ENCODE measurements at places on chromosomes 6 and 20. TPM values are rescaled to one million over a fixed set of nuclear protein-coding genes. Genes with fewer than 3 reads are reported as not detected.
A peak's percentile ranks its signal among the peaks of the same experiment; 100 is the strongest.

FOXF2 gene
- not detected for polyA plus RNA-seq

TAB2 gene
- 9.5 TPM for polyA plus RNA-seq

ARHGAP40 gene
- polyA plus RNA-seq, result not detected

STX11 gene
- polyA plus RNA-seq, result 8.0 TPM

SAYSD1 gene
- polyA plus RNA-seq, result 18.1 TPM

DNA sequence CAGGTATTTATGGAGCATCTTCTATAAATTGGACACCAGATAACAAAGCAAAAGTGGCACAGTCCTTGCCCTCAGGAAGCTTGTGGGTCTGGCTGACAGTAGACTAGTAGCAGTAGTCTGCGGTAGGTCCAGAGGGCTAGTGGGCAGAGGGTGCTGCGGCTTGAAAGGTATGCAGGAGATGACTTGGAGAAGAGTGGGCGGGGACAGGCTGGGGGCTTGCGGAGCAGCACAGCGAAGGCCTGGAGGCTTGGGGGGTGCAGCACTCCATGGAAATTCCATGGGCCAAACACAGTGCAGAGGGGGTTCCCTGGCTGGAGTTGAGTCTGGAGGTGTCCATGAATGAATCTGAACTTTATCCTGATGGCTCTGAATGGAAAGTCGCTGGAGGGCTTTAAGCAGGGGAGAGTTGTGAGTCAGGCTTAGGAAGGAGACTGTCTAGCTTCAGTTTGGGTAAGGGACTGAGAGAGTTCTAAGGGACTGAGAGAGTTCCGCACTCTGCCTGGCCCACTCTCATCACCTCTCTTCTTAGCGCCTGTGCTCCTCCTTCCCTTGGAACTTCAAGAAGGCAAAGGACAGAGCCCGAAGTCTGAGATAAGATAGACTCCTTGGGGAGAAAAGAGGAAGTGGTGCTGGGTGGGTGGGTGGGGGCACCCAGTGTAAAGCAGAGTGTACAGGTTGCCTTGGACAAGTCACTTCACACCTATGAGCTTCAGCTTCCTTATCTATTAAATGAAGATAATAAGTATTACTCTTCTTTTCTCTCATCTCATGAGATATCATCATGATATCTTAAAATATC lies 8.8 kb downstream of the PKIG start:
- no peak for DNase-seq
- no peaks in the 10 kb centered on the region for H3K4me1 ChIP-seq
- H3K4me3 ChIP-seq, result no peak overlapping the region
- peak overlapping the region; percentile 9 for H3K27ac ChIP-seq
- no peaks in the 10 kb centered on the region for H3K36me3 ChIP-seq
- no peaks in the 10 kb centered on the region for H3K27me3 ChIP-seq

GRCh38 chr6:9250852-9251251 lies 815.5 kb upstream of the SLC35B3 start:
- no peak overlapping the region for H3K27ac ChIP-seq
- no peak overlapping the region for H3K4me3 ChIP-seq
- no peaks in the 10 kb centered on the region for H3K36me3 ChIP-seq
- no peak for DNase-seq

DNA sequence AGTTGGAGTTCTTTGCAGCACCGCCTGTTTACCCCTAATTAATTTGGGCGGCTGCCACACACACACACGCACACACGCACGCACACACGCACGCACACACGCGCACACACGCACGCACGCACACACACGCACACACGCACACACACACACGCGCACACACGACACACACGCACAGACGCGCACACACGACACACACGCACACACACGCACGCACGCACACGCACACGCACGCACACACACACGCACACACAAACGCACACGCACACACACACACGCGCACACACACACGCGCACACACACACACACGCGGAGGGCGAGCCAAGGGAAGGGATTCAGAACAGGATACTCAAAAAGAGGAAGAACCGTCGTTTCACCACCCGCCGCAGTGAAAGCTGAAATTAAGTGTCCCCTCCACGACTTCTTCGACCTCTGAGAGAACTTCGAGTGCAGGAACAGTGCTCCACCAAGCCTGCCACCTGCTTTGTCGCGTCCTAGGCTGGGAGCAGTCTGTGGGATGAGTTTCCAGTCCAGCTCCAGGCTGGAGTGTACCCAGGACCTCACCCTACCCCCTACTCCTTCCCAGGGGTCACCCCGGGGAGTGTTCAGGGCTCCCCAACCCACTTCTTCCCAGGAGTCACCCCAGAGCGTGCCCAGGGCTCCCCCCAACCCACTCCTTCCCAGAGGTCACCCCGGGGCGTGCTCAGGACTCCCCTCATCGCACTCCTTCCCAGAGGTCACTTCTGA lies 1.1 kb downstream of the RNASET2 start:
- DNase-seq, result peak; percentile 20
- H3K4me1 ChIP-seq, result peaks cover 52% of the 10 kb centered on the region
- peaks cover 2% of the 10 kb centered on the region for H3K36me3 ChIP-seq
- peak overlapping the region; percentile 91 for H3K27ac ChIP-seq
- no peaks in the 10 kb centered on the region for H3K27me3 ChIP-seq

- H3K4me3 ChIP-seq, result peak overlapping the region; percentile 94
- H3K4me1 ChIP-seq, result peaks cover 59% of the 10 kb centered on the region
- peak overlapping the region; percentile 94 for H3K27ac ChIP-seq
- no peak for DNase-seq
- H3K36me3 ChIP-seq, result no peaks in the 10 kb centered on the region
- no peaks in the 10 kb centered on the region for H3K27me3 ChIP-seq
Measured at GRCh38 chr6:111604259-111605099, 1.2 kb downstream of the TRAF3IP2 start.

DNA sequence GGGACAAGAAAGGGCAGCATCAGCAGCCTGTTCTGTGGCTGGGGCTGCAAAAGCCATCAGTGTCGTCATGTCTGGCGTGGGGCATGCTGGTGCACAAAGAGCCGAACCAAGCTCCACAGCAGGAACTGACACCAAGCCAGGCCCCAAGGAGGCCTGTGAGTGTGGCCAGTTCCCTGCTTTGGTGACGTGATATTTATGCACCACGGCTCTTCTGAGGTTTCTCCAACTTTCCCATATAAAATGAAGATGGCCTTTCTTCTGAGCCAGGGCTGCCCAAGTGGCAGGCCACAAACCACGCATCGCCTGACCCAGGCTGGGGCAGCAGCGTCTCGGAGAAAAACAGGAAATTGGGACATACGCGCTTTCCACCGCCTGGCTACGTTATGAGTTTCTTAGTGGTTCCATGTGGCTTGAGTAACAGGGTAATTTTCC lies 109.9 kb downstream of the RIN2 start:
- no peak overlapping the region for H3K4me3 ChIP-seq
- no peak for DNase-seq
- no peaks in the 10 kb centered on the region for H3K36me3 ChIP-seq
- H3K4me1 ChIP-seq, result no peaks in the 10 kb centered on the region

- H3K4me3 ChIP-seq, result no peak overlapping the region
- H3K36me3 ChIP-seq, result no peaks in the 10 kb centered on the region
- no peaks in the 10 kb centered on the region for H3K27me3 ChIP-seq
- no peak for DNase-seq
- no peak overlapping the region for H3K27ac ChIP-seq
Measured at GRCh38 chr20:41350408-41350962, 9.9 kb downstream of the LPIN3 start.

DNA sequence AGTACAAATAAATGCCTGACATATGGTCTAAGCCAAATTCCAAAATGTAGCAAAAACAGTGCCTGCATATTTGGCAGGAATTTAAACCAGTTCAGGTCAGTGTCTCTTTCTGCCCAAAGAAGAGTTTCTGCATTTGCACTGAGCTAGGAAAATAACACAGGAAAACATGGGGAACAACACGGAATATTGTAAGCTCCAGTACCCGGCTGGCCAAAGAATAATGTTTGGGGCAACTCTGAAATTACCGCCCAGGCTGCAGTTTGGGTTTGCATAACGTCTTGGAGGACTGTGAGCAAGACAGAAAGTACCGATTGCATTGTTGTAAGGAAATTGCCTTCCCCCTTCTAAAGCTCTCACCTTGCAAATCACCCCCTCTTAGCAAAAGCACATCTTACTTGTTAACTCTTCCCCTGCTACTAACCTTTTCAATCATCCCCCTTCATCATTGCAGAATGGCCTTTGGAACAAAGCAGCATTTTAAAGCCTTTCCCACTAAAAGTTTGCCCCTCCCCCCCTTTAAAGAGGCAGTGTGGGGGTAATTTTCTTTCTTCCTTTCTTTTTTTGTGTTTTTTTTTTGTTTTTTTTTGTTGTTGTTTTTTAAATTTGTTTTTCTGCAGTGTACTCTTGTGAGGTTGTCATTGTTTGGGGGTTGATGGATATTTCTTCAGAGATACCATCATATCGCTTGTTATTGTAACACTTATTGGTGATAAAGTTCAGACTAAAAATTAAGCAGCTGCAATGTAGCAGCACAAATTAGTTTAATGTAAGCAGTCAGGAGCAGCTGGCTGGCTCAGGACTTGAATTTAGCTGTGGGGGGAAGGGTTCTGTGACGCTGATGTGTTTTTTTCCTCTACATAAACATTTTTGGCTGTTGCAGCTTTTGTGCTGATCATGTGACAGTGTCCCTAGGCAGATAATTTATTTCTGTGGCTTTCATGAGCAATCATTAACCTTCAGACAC lies 100.0 kb upstream of the CITED2 start:
- no peak overlapping the region for H3K27ac ChIP-seq
- peaks cover 6% of the 10 kb centered on the region for H3K27me3 ChIP-seq
- H3K36me3 ChIP-seq, result no peaks in the 10 kb centered on the region
- no peak overlapping the region for H3K4me3 ChIP-seq
- no peak for DNase-seq

GRCh38 chr6:95601133-95601532 lies 23.8 kb downstream of the MANEA start:
- no peaks in the 10 kb centered on the region for H3K4me1 ChIP-seq
- H3K27me3 ChIP-seq, result no peaks in the 10 kb centered on the region
- no peak for DNase-seq
- no peak overlapping the region for H3K4me3 ChIP-seq
- H3K27ac ChIP-seq, result no peak overlapping the region

- peak; percentile 54 for DNase-seq
- peaks cover 22% of the 10 kb centered on the region for H3K4me1 ChIP-seq
- peak overlapping the region; percentile 56 for H3K4me3 ChIP-seq
- H3K27me3 ChIP-seq, result no peaks in the 10 kb centered on the region
- peak overlapping the region; percentile 75 for H3K27ac ChIP-seq
Measured at GRCh38 chr20:5056801-5057599, 55.7 kb upstream of the SLC23A2 start.

- no peaks in the 10 kb centered on the region for H3K36me3 ChIP-seq
- H3K4me3 ChIP-seq, result no peak overlapping the region
- DNase-seq, result no peak
Measured at GRCh38 chr6:156190270-156190669, 586.9 kb upstream of the ARID1B start.

- peaks cover 10% of the 10 kb centered on the region for H3K36me3 ChIP-seq
- no peaks in the 10 kb centered on the region for H3K27me3 ChIP-seq
- no peak for DNase-seq
Measured at GRCh38 chr6:20575125-20575524, 40.9 kb downstream of the CDKAL1 start.

- H3K27ac ChIP-seq, result no peak overlapping the region
- peaks cover 24% of the 10 kb centered on the region for H3K4me1 ChIP-seq
- DNase-seq, result no peak
- no peak overlapping the region for H3K4me3 ChIP-seq
Measured at GRCh38 chr6:52555518-52556233, 21.2 kb downstream of the TRAM2 start.

DNA sequence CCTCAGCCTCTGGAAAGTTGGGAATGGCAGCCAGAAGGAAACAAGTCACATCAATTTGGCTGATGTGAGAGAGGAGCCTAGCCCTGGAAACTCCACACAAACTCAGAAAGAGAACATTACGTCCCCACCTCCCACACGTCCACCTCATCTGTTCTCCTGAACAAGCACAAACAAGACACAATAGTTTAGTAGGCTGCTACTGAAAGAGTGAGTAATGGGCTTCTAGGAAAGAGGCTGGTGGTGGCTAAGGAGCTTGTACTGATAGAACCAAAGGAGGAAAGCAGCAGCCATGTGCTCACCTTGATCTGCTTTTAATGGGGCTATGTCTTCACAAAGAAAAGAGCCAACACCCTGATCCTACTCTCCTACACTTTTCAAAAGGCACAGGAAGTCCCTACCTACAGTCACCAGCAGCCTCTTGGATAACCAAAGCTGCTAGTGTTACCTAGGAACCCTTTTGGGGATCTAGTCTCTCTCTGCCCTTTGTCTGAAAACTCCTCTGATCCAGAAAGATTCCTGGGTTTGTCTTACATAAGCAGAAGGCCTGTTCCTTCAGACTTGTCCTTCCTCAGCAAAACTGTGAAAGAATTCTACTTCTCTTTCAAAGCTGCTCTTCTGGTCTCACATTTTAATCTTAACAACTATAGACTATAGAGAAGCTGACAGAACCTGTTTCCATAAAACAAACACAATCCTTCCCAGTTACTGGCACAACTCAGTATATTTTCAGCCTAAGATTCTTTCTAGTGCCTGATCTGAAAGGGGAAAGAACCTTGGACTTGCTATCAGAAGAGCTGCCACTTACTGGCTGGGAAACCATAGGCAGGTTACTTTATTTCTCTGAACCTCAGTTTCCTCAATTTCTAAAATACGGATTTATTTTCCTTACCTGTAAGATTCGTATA lies 3.1 kb downstream of the PLAGL2 start:
- no peaks in the 10 kb centered on the region for H3K36me3 ChIP-seq
- DNase-seq, result no peak
- peak overlapping the region; percentile 22 for H3K27ac ChIP-seq
- peaks cover 66% of the 10 kb centered on the region for H3K4me1 ChIP-seq
- H3K27me3 ChIP-seq, result no peaks in the 10 kb centered on the region
- H3K4me3 ChIP-seq, result no peak overlapping the region

- no peak overlapping the region for H3K4me3 ChIP-seq
- peaks cover 3% of the 10 kb centered on the region for H3K27me3 ChIP-seq
- no peaks in the 10 kb centered on the region for H3K36me3 ChIP-seq
- DNase-seq, result no peak
Measured at GRCh38 chr6:39880594-39880993, 53.7 kb downstream of the MOCS1 start.

GRCh38 chr6:39396854-39397253 lies 74.4 kb upstream of the KCNK16 start:
- H3K27me3 ChIP-seq, result no peaks in the 10 kb centered on the region
- H3K27ac ChIP-seq, result no peak overlapping the region
- H3K4me3 ChIP-seq, result no peak overlapping the region
- H3K36me3 ChIP-seq, result no peaks in the 10 kb centered on the region
- H3K4me1 ChIP-seq, result no peaks in the 10 kb centered on the region

- H3K27me3 ChIP-seq, result no peaks in the 10 kb centered on the region
- H3K4me3 ChIP-seq, result no peak overlapping the region
- no peaks in the 10 kb centered on the region for H3K36me3 ChIP-seq
- DNase-seq, result no peak
- peaks cover 4% of the 10 kb centered on the region for H3K4me1 ChIP-seq
- no peak overlapping the region for H3K27ac ChIP-seq
Measured at GRCh38 chr6:79776076-79776475, 144.9 kb downstream of the SH3BGRL2 start.

GRCh38 chr20:32325706-32326503 lies 32.2 kb upstream of the ASXL1 start:
- no peak overlapping the region for H3K27ac ChIP-seq
- H3K36me3 ChIP-seq, result peaks cover 15% of the 10 kb centered on the region
- DNase-seq, result no peak

GRCh38 chr20:55057779-55058415 lies 582.5 kb downstream of the DOK5 start:
- H3K4me3 ChIP-seq, result no peak overlapping the region
- H3K27ac ChIP-seq, result no peak overlapping the region
- H3K4me1 ChIP-seq, result no peaks in the 10 kb centered on the region
- no peaks in the 10 kb centered on the region for H3K36me3 ChIP-seq
- peaks cover 3% of the 10 kb centered on the region for H3K27me3 ChIP-seq
- no peak for DNase-seq

- no peak overlapping the region for H3K4me3 ChIP-seq
- no peaks in the 10 kb centered on the region for H3K36me3 ChIP-seq
- DNase-seq, result no peak
- peaks cover 2% of the 10 kb centered on the region for H3K27me3 ChIP-seq
- no peak overlapping the region for H3K27ac ChIP-seq
Measured at GRCh38 chr6:163719028-163719742, 304.7 kb downstream of the QKI start.

All from naive thymus-derived CD8-positive, alpha-beta T cell (primary cell).